ACHN (cell line): ENCODE measurements at places on chromosomes 16 and 17.

DNA sequence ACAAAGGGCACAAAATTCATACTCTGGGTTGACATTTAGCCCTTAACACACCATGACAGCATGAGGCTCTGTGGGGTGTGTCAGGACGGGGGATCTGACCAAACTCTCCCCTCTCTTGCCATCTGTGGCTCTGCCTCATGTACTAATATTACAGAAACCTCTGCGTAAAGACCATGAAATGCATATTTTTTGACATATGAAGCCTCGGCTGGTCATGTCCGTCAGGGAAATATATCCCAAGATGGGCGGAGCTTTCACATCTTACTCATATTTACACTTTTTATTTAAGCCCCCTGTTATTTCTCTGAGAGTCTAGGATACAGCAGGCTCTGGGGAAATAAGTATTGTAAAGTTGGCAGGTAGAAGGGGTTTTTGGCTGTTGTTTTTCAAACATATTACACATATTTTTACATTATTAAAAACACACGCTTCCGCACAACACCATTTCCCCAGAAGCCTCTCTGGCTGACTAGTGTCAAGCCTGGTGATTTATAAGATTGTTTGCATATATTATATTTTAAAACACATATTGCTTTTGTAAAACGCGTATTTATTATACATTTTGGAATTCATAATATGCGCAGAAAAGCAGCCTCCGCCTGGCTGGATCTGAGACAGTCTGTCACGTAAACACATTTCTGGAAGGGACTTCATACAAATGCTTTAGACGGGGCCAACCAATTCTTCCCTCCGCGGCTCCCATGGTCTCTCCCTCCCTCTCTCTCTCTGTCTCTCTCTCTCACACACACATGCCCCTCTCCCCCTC is 237.7 kb upstream of the ZFHX3 start:
- no peak for DNase-seq

DNA sequence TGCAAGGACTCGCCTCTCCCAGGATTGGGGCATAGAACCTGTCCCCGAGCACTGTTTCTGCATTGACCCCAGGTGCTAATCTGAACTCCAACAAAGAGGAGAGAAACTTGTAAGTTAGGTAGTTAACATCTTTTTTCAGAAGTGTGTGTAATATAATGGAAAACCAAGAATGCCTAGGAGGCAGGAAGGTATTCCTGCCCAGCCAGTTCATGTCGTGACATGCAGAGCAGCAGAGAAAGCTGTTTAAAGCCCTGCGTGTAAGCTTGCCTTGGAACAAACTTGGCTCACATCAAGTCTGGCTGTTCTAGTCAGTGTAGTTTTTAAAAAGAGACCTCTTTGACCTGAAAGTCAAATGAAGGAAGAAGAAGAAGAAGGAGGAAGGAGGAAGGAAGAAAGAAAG is 2.1 kb upstream of the GNA13 start:
- no peak for DNase-seq

- DNase-seq: no peak
These were observed 17.4 kb downstream of the LASP1NB start for GRCh38 chr17:38942696-38943334.

GRCh38 chr17:71963351-71963750 is 157.5 kb upstream of the SOX9 start:
- DNase-seq: no peak

GRCh38 chr16:53893731-53894435 is 189.9 kb downstream of the FTO start:
- DNase-seq: peak; percentile 32

DNA sequence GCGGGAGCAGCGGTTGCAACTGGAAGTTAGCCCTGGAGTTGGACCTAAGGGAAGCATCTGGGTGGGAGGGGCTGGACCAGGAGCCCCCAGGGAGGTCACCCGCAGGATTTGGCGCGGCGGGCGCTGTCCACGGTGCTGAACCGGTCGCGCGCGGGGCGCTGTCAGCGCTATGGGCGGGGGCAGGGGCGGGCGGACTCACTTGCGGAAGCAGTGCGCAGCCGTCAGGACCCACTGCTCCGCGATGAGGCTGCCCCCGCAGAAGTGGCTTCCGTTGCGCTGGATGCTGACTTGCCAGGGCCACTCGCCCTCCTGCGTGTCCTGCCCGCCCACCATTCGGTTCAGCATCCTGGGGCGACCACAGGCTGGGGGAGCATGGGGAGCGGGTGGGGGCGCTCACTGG is 4.5 kb downstream of the PRSS27 start:
- peak; percentile 77 for DNase-seq

DNA sequence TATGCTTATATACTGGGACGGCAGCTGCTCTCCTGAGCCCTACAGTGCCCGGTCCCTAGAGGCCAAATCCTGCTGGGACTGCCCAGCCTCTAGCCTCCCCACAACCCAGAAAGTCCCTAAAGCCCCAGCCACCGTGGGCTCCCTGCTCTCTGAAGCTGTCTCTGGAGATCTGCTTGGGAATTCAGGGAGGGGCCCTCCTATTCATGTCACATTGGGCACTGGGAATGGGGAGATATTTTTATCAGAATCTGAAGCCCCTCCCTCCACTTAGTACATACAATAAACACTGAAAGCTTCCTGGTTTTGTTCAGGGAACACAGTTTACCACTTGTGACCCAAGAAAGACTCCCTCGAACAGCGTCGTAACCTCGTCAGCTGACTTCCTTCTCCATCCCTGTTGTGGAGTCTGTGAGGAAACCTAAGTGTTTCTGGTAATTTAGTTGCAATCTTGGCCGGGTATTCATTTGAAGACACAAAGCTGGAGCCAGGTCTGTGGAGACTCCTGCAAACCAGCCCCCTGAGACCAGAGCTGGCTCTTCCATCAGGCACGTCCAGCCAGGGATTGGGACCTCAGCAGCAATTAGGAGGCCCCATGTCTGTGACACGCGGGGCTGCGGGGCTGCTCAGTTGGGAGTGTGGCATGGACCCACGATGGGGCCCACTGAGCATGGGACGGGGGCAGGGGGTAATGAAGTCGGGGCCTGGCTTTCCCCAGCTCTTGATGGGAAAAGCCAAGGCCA is 38.5 kb downstream of the PGS1 start:
- DNase-seq: no peak

DNA sequence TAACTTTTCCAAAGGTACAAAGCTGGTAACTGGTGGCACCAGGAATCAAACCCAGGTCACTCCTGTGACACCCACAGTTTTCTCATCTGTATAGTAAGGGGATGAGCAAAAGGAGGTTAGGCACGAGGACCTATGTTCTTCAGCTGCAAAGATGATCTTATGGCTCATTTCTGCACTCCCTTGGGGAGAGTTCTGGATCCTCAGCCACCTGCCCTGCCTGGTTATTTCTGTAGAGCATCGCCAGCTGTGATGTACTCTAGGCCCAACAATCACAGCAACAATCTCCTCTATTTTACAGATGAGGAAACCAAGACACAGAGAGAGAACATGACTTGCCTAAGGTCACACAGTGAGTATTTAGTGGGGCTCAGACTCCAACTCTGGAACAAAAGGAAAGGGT is 5.4 kb upstream of the CPNE2 start:
- no peak for DNase-seq
